ENCODE measurements at places on chromosomes 5 and 9. TPM values are rescaled to one million over a fixed set of nuclear protein-coding genes. Genes with fewer than 3 reads are reported as not detected.

DNA sequence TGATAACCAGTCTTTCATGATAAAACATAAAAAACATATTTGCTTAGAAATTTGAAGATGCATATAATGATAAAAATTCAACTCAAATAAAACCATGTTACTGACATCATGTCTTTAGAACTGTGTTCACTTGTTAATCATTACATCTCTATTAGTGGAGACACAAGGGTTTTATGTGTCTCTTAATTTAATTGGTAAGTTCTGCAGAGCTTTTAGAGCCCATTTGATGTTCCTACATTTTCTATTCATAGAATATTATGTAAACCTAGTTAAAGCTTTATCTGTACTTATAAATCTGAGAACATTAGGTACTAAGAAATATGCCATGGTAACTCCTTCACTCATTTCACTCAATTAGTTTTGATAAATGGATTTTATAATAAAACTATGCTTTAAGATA is 285.4 kb downstream of the SLCO4C1 start:
- no peak for DNase-seq

- DNase-seq = no peak
Measured at GRCh38 chr5:154506716-154507080, 28.7 kb upstream of the HAND1 start.

BAAT gene
- not detected for total RNA-seq

DNA sequence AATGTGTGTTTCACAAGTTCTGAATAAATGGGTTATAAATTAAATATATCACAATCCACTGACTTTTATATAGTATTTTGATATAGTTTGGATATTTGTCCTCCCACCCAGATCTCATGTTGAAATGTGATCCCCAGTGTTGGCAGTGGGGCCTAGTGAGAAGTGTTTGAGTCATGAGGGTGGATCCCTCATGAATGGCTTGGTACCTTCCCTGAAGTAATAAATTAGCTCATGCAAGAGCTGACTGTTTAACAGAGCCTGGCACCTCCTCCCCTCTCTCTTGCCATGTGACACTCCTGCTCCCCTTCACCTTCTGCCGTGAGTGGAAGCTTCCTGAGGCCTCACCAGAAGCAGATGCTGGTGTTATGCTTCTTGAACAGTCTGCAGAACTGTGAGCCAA is 127.9 kb upstream of the PALM2AKAP2 start:
- DNase-seq = no peak

ZFP2 gene
- 128 TPM for total RNA-seq

TLN1 gene
- 169 TPM for total RNA-seq

DNA sequence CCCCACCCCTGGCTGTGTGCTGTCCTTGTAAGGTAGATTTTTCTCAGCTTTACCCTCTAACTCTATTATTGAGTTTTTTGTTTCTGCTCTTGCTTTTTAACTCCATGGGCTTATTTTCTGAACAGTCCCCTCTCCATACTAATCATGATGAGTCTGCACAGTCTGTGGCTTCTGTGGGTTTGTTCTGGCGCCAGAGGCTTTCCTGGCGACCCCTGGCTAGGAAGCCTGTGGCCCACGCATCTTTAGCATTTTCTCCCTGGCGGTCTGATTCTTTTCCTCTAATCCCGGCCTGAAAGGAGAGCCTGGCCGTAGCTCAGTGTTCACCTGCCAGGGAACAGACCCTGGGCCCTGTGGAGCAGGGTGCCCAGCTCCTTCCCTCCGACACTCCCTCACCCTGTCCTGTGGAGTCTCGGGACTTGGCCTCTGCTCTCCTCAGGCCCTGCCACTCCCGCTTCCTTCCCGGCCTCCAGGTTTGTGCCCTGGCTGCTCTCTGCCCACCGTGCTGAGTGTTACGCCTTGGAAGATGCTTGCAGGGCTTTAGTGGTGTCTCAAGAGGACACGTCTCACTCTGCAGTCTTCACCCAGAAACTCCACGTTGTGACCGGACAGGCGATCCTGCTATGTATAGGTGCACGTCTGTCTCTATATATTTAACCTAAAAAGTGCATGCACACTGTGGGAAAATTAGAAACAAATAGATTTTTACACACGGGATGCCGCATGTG is 31.7 kb upstream of the LRRC14B start:
- no peak for DNase-seq

- no peak for DNase-seq
Measured at GRCh38 chr5:83496626-83497025, 25.1 kb downstream of the VCAN start.

GRCh38 chr9:131824155-131824594 is 84.3 kb upstream of the RAPGEF1 start:
- no peak for DNase-seq

GRCh38 chr5:71862507-71863060 is 143.5 kb downstream of the CARTPT start:
- no peak for DNase-seq

SIT1 gene
- not detected for total RNA-seq

GRCh38 chr5:141910271-141910673 is 13.4 kb upstream of the DELE1 start:
- no peak for DNase-seq

SLC36A2 gene
- not detected for total RNA-seq

GRCh38 chr5:166123717-166124116 is 2167.7 kb upstream of the WWC1 start:
- no peak for DNase-seq

All from stomach (tissue), 19 donors.